ENCODE measurements at places on chromosomes 5 and 9. TPM values are rescaled to one million over a fixed set of nuclear protein-coding genes. Genes with fewer than 3 reads are reported as not detected.

MYOZ3 gene
- 0.26 TPM for total RNA-seq

CCNO gene
- total RNA-seq = 0.65 TPM

ADAMTS12 gene
- 82.2 TPM for total RNA-seq

MEGF10 gene
- 6.3 TPM for total RNA-seq

LCN10 gene
- total RNA-seq = not detected

RNF145 gene
- 60.0 TPM for total RNA-seq

TAF1L gene
- not detected for total RNA-seq

BAAT gene
- 0.13 TPM for total RNA-seq

RNF180 gene
- total RNA-seq = 2.6 TPM

DMRT3 gene
- total RNA-seq = not detected

MAP1B gene
- total RNA-seq = 58.9 TPM

NKD2 gene
- total RNA-seq = 102 TPM

CD74 gene
- total RNA-seq = 5.4 TPM

SNCB gene
- not detected for total RNA-seq

C7 gene
- 3.1 TPM for total RNA-seq

GLDC gene
- 2.2 TPM for total RNA-seq

ABLIM3 gene
- total RNA-seq = 91.3 TPM

C1QTNF2 gene
- total RNA-seq = 0.39 TPM

LHX6 gene
- total RNA-seq = 1.0 TPM

EQTN gene
- total RNA-seq = not detected

ORM1 gene
- 0.24 TPM for total RNA-seq

EFNA5 gene
- total RNA-seq = 6.4 TPM

DBH gene
- not detected for total RNA-seq

DOCK2 gene
- total RNA-seq = 1.6 TPM
